ENCODE measurements at places on chromosomes 12 and 14.

DNA sequence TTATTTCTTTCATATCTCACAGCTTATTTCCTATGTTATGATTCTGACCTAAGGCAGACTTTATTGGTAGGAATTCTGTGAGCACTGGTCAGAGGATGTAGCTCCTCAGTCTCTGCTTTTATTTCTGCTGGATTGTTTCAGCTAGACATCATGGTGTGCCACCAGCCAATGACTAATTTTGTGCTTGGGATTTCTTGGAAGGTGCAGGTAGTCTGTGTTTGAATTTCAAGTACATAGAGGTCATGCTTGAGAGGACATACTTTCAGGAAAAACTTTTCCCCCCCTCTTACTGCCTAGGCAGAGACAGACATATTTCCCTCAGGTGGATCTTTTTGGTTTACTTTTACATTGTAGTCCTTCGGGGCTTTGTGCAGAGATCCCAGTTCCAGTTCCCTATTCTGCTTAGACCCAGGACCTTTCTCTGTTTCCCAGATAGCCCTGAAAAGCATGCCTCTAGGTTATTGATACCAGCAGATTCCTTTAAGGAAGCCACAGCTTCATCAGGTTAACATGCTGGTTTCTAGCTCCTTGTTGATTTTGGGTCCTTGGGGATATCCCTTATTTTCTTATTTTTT lies 28.6 kb downstream of the BRMS1L start:
- peak overlapping the region; percentile 50 for H3K27ac ChIP-seq
- H3K27me3 ChIP-seq, result no peaks in the 10 kb centered on the region
- peaks cover 4% of the 10 kb centered on the region for H3K4me1 ChIP-seq
- no peak for DNase-seq
- no peak overlapping the region for H3K4me3 ChIP-seq
- peaks cover 29% of the 10 kb centered on the region for H3K36me3 ChIP-seq

- H3K36me3 ChIP-seq, result no peaks in the 10 kb centered on the region
- H3K27me3 ChIP-seq, result peaks cover 14% of the 10 kb centered on the region
- no peak for DNase-seq
- no peaks in the 10 kb centered on the region for H3K4me1 ChIP-seq
- no peak overlapping the region for H3K27ac ChIP-seq
Observed at GRCh38 chr12:12951504-12951903, 466 bp downstream of the GPRC5D start.

DNA sequence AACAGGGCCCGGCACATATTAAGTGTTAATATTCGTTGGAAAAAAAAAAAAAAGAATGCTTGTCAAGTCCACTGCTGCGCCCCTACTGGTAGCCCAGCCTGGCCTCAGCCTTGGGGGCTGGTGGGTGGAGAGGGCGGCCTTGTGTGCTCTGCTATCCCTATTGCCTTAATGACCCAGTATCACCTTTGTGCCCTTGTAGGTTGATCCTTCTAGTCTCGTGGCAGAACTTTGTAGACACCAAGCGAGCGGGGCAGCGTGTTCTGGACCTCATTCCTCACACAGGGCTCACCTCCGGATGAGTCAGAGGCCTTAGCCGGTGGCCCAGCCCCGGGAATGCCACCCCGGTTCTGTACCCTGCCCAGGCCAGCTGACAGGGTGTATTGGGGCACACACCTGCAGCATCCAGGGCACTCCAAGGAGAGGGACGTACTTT lies 1.8 kb upstream of the RCOR1 start:
- H3K27me3 ChIP-seq, result no peaks in the 10 kb centered on the region
- peaks cover 14% of the 10 kb centered on the region for H3K36me3 ChIP-seq
- peak overlapping the region; percentile 96 for H3K27ac ChIP-seq
- peak overlapping the region; percentile 88 for H3K4me3 ChIP-seq
- peaks cover 21% of the 10 kb centered on the region for H3K4me1 ChIP-seq

GRCh38 chr12:60059180-60059579 lies 463.4 kb downstream of the SLC16A7 start:
- no peak overlapping the region for H3K4me3 ChIP-seq
- no peaks in the 10 kb centered on the region for H3K27me3 ChIP-seq
- no peak for DNase-seq
- no peaks in the 10 kb centered on the region for H3K4me1 ChIP-seq
- no peaks in the 10 kb centered on the region for H3K36me3 ChIP-seq

- no peak overlapping the region for H3K4me3 ChIP-seq
- H3K27ac ChIP-seq, result no peak overlapping the region
- peaks cover 16% of the 10 kb centered on the region for H3K27me3 ChIP-seq
- H3K4me1 ChIP-seq, result peaks cover under 1% of the 10 kb centered on the region
- H3K36me3 ChIP-seq, result no peaks in the 10 kb centered on the region
- DNase-seq, result no peak
Observed at GRCh38 chr14:79284621-79285020, 926.7 kb downstream of the DIO2 start.

GRCh38 chr12:26678697-26679660 lies 154.0 kb downstream of the ITPR2 start:
- no peak for DNase-seq
- peak overlapping the region; percentile 29 for H3K27ac ChIP-seq
- H3K27me3 ChIP-seq, result no peaks in the 10 kb centered on the region
- no peak overlapping the region for H3K4me3 ChIP-seq
- no peaks in the 10 kb centered on the region for H3K4me1 ChIP-seq
- H3K36me3 ChIP-seq, result peaks cover 13% of the 10 kb centered on the region

- no peaks in the 10 kb centered on the region for H3K36me3 ChIP-seq
- no peaks in the 10 kb centered on the region for H3K4me1 ChIP-seq
- H3K4me3 ChIP-seq, result no peak overlapping the region
- peaks cover 24% of the 10 kb centered on the region for H3K27me3 ChIP-seq
- no peak overlapping the region for H3K27ac ChIP-seq
Observed at GRCh38 chr14:94408546-94409095, 20.2 kb upstream of the SERPINA1 start.

GRCh38 chr14:65096323-65097089 lies 5.8 kb downstream of the MAX start:
- no peak overlapping the region for H3K27ac ChIP-seq
- H3K4me1 ChIP-seq, result peaks cover 47% of the 10 kb centered on the region
- H3K27me3 ChIP-seq, result no peaks in the 10 kb centered on the region
- peak overlapping the region; percentile 40 for H3K4me3 ChIP-seq
- DNase-seq, result no peak

DNA sequence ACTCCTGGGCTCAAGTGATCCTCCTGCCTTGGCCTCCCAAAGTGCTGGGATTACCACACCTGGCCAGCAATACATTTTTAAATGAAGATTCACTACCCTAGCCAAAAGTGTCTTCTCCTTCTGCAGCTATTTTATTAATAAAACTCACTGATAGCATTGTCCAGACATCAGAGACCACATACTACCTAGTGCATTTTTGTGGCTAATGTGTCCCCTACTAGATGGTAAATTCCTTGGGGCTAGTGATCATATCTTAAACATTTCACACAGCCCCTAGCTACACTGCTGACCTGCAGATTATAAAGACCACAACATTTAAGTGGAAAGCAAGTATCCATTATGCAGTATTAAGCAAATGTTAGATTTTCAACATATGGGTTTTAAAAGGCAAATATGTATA lies 17.0 kb downstream of the DTD2 start:
- no peaks in the 10 kb centered on the region for H3K27me3 ChIP-seq
- no peaks in the 10 kb centered on the region for H3K4me1 ChIP-seq
- DNase-seq, result no peak
- H3K27ac ChIP-seq, result no peak overlapping the region
- H3K4me3 ChIP-seq, result no peak overlapping the region

DNA sequence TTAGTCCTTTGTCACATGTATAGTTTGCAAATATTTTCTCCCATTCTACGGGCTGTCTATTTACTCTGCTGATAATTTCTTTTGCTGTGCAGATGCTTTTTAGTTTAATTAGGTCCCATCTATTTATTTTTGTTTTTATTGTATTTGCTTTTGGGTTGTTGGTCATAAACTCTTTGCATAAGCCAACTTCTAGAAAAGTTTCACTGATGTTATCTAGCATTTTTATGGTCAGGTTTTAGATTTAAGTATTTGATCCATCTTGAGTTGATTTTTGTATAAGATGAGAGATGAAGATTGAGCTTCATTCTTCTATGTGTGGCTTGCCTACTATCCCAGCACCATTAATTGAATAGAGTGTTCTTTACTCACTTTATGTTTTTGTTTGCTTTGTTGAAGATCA lies 1008.4 kb upstream of the ATXN7L3B start:
- H3K4me1 ChIP-seq, result no peaks in the 10 kb centered on the region
- no peak overlapping the region for H3K4me3 ChIP-seq
- H3K27me3 ChIP-seq, result no peaks in the 10 kb centered on the region
- H3K27ac ChIP-seq, result no peak overlapping the region

DNA sequence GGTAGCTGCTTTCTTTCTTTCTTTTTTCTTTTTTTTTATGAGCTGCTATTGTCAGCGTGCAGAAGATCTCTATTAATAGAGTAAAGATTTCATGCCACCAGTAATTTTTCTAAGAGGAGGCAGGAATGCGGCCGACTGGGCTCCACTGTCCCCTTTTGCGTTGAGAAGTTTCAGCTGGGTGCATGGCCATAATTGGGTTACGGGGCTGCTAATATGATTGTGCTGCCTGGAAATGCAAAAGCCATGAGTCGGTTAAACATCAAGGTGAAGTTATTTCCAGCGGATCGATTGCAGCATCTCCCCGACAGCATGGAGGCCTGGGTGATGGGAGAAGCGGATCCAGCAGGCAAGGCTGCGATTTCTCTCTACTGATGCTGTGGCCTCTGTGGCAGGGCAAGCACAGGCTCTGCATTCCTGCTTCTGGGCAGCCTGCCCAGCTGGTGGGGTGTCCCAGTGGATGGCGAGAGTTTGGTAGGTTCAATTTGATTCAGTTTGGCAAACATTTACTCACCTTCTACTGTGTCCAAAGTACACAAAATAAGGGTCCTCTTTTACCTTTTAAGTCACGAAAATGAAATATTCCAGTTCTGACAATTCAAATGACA lies 54.4 kb upstream of the PRMT8 start:
- H3K27ac ChIP-seq, result no peak overlapping the region
- H3K4me3 ChIP-seq, result no peak overlapping the region
- peaks cover 12% of the 10 kb centered on the region for H3K27me3 ChIP-seq
- peaks cover 11% of the 10 kb centered on the region for H3K4me1 ChIP-seq

- H3K4me3 ChIP-seq, result no peak overlapping the region
- H3K4me1 ChIP-seq, result peaks cover 4% of the 10 kb centered on the region
- peaks cover 60% of the 10 kb centered on the region for H3K27me3 ChIP-seq
- H3K27ac ChIP-seq, result no peak overlapping the region
Observed at GRCh38 chr12:131221061-131221956, 267.6 kb downstream of the ADGRD1 start.

DNA sequence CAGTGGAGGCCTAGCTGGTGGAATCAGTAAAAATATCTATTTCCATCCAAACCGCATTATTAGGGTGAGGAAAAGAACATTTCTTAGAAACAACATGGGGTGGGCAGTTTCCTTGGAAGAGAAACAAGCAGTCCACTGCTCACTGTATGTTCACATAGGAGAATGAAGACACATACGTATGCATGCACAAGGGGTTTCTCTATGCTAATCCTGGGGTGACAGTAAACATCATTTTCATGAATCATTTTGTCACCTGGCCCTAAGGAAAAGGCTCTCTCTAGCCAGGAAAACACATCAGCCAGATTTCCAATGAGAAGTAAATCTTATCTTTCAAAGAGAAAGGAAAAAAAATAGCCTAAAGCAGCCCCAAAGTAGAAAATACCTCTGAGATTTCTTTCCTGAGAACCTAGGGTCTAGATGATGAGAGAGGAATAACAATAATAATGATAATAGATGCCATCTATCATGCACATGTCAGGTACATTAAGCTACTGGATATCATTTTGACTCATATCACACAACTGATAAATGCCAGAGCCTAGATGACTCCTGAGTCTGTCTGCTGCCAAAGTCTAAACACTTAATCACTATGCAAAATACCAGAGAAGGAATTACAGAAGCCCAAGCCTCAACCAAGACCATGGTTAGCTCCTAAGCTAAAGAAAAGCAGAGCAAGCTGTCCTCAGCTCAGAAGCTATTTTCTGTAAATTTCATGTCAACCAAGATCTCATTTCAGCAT lies 520.5 kb upstream of the TMPO start:
- no peaks in the 10 kb centered on the region for H3K27me3 ChIP-seq
- no peaks in the 10 kb centered on the region for H3K36me3 ChIP-seq
- no peak overlapping the region for H3K27ac ChIP-seq

GRCh38 chr12:1936406-1937320 lies 18.2 kb upstream of the CACNA2D4 start:
- peaks cover 9% of the 10 kb centered on the region for H3K36me3 ChIP-seq
- H3K27me3 ChIP-seq, result no peaks in the 10 kb centered on the region
- DNase-seq, result no peak
- H3K27ac ChIP-seq, result no peak overlapping the region
- peaks cover 8% of the 10 kb centered on the region for H3K4me1 ChIP-seq
- no peak overlapping the region for H3K4me3 ChIP-seq

- H3K27ac ChIP-seq, result no peak overlapping the region
- H3K36me3 ChIP-seq, result no peaks in the 10 kb centered on the region
- H3K4me3 ChIP-seq, result peak overlapping the region; percentile 35
- H3K4me1 ChIP-seq, result peaks cover 10% of the 10 kb centered on the region
- DNase-seq, result no peak
Observed at GRCh38 chr14:104680056-104680805, 9.2 kb upstream of the INF2 start.

- H3K27me3 ChIP-seq, result no peaks in the 10 kb centered on the region
- H3K27ac ChIP-seq, result peak overlapping the region; percentile 94
- H3K36me3 ChIP-seq, result peaks cover 18% of the 10 kb centered on the region
- peak overlapping the region; percentile 94 for H3K4me3 ChIP-seq
- DNase-seq, result no peak
Observed at GRCh38 chr12:989751-990660, 1.0 kb upstream of the ERC1 start.

GRCh38 chr12:111455448-111456320 lies 50.0 kb downstream of the SH2B3 start:
- H3K27ac ChIP-seq, result peak overlapping the region; percentile 82
- peaks cover 14% of the 10 kb centered on the region for H3K4me1 ChIP-seq
- DNase-seq, result no peak
- H3K4me3 ChIP-seq, result no peak overlapping the region

GRCh38 chr12:24997970-24998582 lies 49.2 kb upstream of the BCAT1 start:
- no peaks in the 10 kb centered on the region for H3K36me3 ChIP-seq
- DNase-seq, result no peak
- peaks cover 12% of the 10 kb centered on the region for H3K4me1 ChIP-seq
- peak overlapping the region; percentile 77 for H3K27ac ChIP-seq
- no peaks in the 10 kb centered on the region for H3K27me3 ChIP-seq

GRCh38 chr12:113030875-113031525 lies 25.5 kb upstream of the DTX1 start:
- no peak overlapping the region for H3K4me3 ChIP-seq
- peaks cover 3% of the 10 kb centered on the region for H3K36me3 ChIP-seq
- no peak overlapping the region for H3K27ac ChIP-seq
- H3K4me1 ChIP-seq, result peaks cover 4% of the 10 kb centered on the region
- DNase-seq, result no peak
- H3K27me3 ChIP-seq, result peaks cover 6% of the 10 kb centered on the region

DNA sequence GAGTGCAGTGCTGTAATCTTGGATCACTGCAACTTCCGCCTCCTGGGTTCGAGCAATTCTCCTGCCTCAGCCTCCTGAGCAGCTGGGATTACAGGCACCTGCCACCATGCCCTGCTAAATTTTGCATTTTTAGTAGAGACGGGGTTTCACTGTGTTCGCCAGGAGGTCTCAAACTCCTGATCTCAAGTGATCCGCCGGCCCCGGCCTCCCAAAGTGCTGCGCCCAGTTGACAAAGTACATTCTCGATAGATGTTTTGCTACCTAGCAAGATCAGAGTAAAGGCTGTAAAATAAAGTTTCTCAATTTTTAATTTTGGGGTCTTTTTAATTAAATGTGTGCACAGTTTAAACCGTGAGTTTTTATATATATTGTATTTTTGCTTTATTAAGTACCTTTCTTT lies 248.9 kb downstream of the CCER1 start:
- no peak overlapping the region for H3K4me3 ChIP-seq
- H3K27me3 ChIP-seq, result no peaks in the 10 kb centered on the region
- DNase-seq, result no peak
- H3K4me1 ChIP-seq, result no peaks in the 10 kb centered on the region

GRCh38 chr12:124867401-124867930 lies 3.8 kb upstream of the SCARB1 start:
- H3K27me3 ChIP-seq, result peaks cover 10% of the 10 kb centered on the region
- H3K36me3 ChIP-seq, result peaks cover 9% of the 10 kb centered on the region
- H3K4me3 ChIP-seq, result no peak overlapping the region
- no peak for DNase-seq
- no peak overlapping the region for H3K27ac ChIP-seq
- peaks cover 17% of the 10 kb centered on the region for H3K4me1 ChIP-seq

Measured in effector memory CD8-positive, alpha-beta T cell (primary cell).